ENCODE measurements at places on chromosomes 13 and 19.

DNA sequence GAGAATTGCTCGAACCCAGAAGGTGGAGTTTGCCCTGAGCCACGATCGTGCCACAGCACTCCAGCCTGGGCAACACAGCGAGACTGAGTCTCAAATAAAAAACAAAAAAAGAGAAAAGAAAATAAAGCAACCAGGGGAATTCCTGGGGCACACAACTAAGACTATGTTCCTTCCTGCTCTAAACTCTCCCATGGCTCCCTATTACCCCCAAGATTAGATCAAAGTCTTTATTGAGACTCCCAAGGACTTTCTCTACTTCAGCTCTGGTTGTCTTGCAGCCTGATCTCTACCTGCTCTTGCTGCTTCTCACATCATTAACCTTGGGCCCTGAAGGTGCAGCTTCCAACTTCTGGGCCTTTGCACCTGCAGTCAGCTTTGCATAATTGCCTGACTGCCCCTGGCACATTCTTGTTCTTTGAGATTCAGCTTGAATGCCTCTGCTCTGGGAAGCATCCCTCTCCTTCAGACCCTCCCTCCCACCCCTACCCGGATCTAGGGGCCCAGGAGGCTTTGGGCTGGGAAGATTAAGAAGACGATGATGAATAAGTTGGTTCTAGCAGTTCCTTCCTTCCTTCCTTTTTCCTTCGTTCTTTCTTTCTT lies 16.8 kb upstream of the CERS4 start:
- no peak for DNase-seq

GRCh38 chr19:20669263-20669662 lies 7.9 kb upstream of the ZNF626 start:
- no peak for DNase-seq

DNA sequence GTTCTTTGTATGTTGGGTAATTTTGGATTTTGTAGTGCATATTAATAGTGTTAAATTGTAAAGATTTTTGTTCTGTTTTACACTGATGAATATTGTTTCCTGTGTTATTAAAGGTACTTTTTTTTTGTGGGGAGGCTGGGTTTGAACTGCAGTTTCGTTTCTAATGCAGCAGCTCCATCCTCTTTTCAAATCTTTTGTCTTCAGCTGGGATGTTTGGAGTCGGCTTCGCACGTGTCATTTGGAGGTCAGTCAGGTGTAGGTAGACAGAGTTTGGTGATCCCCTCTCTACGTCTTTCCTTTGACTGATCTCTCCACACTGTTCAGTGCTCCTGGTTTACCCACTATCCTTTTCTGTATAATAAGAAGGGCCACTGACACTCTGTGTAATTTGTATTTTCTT lies 30.3 kb downstream of the TDRD3 start:
- no peak for DNase-seq

- no peak for DNase-seq
These were observed 62.4 kb downstream of the MBD3L2B start for GRCh38 chr19:6958791-6959190.

GRCh38 chr19:21621671-21622070 lies 116.3 kb downstream of the ZNF429 start:
- DNase-seq, result no peak

GRCh38 chr13:76289558-76289957 lies 596.6 kb downstream of the KCTD12 start:
- no peak for DNase-seq

GRCh38 chr13:39144941-39145533 lies 106.8 kb downstream of the NHLRC3 start:
- DNase-seq, result no peak

GRCh38 chr13:37187105-37187504 lies 81.6 kb upstream of the CSNK1A1L start:
- DNase-seq, result no peak

DNA sequence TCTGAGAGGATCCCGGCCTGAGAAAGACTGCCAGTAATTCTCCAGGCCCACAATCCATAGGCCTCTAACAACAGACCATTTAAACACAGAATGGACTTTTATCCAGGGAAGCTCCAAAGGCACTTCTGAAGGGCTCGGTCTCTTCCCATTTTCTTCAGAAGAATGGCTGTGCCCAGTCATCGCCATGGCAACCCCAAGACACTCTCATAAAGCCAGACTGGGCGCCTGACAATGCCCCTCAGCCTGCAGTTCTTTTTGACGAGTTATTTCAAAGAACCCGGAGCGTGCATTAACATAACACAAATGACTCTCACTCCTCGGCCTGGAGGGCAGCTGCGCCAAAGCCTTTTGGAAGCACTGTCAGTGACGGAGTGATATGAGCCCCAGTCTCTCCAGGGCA lies 61.0 kb downstream of the RASA3 start:
- no peak for DNase-seq

- DNase-seq, result no peak
These were observed 1.8 kb upstream of the CTXN1 start for GRCh38 chr19:7927605-7928333.

DNA sequence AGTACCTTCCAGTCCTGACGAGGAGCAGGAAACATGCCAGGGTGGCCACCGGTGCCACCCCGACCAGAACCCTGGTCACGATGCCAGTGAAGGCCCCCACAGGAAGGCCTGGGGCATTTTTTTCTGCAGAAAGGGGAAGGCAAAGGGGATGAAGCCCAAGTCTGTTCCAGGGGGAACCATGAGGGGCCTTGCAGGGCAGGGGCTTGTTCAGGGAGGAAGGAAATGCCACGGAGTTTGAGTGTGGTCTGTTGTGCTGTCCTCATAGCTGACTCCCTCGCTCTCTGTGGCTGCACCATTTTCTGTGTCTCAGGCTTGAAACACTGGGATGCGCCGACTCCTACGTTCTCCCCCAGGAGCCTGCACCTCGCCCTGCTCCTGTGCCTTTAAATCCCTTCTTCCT lies 27.5 kb upstream of the CEACAM1 start:
- no peak for DNase-seq

GRCh38 chr13:35483761-35484160 lies 7.3 kb upstream of the MAB21L1 start:
- no peak for DNase-seq

GRCh38 chr19:42412661-42413076 lies 14.5 kb downstream of the LIPE start:
- DNase-seq, result no peak
